DMS 273 treated with DMSO at 0.1 percent for 48 hours (cell line): ENCODE measurements at places on chromosomes 13 and 19.

DNA sequence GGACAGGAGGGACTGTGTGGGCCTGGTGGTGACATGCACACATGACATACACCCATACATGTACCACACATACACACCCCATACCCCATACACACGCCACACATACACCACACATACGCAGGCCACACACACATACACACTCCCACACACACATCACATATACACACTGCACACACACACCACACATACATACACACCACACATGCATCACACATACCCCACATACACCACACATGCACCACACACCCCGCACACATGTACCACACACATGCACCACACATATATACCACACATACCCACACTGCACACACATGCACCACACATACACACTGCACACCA, 76.5 kb upstream of the KCTD15 start:
- no peak for DNase-seq

GRCh38 chr19:45508417-45508860, 1.2 kb downstream of the VASP start:
- no peak for DNase-seq

- DNase-seq = no peak
These were observed 6.2 kb upstream of the PTBP1 start for GRCh38 chr19:791007-791566.

DNA sequence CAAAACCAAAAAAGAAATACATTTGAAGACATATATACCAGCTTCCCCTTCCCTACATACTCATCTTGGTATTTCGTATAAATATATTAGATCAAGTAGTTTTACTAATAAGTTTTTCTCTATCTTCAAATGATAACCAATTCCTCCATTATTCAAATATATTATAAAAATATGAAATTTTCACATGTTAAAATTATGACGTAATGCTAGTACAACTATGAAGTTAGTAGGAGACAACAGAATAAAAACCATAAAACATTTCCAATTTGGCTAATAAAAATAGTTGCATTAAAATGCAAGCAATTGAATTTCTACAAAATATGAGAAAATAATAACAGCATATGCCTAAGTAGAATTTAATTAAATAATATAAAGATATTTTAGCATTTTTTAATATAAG, 501.8 kb upstream of the SLITRK5 start:
- DNase-seq = no peak

DNA sequence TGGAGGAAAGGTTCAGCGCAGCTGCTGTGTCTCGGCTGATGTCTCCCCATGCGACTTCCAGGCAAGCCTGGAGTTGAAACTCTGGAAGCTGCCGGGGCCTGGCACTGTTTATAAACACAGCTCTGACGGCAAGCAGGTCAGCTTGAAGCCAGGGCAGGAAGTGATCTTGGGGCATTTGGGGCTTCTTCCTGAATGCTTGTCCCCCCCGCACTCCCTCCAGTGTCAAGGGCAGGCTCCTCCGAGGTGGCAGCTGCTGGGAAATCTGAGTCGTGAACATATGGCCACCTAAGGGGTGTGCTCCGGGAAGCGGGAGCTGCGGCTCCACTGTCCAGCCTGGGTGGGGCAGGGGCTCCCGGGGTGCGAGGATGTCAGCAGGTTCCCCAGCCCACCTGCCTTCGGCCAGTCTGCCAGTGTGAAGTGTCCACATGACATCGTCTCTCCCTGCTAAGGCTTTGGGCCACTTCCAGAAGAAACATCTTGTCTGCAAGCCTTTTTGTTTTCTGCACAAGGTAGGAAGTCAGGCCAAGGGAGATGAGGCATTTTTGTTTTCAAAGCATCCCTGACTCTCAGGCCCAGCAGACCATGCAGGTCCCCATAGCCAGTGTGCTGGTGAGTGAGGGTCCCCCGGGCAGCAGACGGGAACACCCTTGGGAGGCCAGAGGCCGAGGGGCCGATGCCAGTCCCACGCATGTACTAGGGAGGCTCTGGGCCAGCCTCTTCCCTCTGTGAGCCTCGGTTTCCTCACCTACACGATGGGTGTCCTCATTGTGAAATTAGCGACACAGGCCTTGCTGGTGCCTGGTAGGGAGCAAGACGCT, 2.7 kb downstream of the PIAS4 start:
- DNase-seq = peak; percentile 64

DNA sequence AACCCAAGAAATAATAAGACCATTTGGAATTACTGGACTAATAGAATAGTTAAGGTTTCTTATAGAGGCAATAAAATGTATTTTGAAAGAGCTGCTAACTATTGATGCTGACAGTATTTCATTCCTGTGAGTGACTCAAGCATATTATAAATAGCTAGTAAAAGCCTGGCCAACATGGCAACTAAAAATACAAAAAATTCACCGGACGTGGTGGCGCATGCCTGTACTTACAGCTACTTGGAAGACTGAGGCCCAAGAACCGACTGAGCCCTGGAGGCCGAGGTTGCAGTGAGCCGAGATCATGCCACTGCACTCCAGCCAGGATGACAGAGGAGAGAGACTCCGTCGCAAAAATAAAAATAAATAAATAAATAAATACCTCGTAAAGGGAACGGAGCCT, 5.4 kb upstream of the ICAM3 start:
- no peak for DNase-seq

DNA sequence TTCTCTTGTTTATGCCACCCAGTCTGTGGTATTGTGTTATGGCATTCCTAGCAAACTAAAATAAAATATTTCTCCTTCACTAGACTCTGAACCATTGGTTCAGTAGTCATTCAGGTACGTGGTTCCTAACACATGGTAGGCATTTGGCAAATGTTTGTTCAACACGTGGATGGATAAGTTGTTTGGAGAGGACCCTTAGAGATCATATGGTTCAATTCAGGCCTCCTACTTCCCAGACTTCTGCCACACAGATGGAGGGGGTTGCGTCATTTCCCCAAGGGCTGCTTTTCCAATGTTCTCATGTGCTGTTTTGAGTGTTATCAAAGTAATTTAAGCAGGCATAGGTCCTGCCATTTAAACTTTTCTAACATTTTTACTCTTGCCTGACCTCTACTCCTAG, 6.7 kb downstream of the CXCL17 start:
- peak; percentile 92 for DNase-seq

DNA sequence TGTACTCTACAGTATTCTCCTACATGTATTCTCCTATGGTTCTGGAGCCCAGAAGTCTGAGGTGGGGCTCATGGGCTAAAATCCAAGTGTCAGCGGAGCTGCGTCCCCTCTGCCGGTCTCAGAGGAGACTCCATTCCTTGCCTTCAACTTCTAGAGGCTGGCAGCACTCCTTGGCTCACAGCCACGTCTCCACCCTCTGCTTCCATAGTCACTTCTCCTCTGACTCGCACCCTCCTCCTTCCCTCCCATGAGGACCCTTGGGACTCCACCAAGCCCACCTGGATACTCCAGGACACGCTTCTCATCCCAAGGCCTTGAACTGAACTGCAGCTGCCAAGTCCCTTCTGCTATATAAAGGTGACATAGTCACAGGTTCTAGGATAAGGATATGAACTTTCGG, 27.8 kb downstream of the DHRS12 start:
- no peak for DNase-seq

DNA sequence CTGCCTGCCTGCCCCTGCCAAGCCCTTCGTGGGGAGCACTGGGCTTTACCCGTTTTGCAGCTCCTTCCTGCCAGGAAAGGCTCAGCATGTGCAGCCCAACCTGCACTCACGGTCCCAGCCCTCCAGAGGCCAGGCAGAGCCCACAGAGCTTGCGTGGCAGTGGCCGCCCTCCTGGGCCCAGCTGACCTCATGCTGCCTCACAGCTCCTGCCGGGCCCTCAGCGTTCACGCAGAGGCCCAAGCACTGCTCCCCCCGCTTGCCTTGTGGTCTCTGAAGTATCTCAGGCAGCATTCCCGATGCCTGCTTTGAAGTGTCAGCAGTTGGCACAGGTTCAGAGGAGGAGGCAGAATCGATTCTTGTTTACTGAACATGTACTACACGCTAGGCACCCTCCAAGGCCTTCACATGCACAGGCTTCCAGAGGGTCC, 32.5 kb downstream of the CAPN12 start:
- no peak for DNase-seq

- DNase-seq = no peak
These were observed 15.0 kb upstream of the ALOX5AP start for GRCh38 chr13:30720172-30720869.

- DNase-seq = no peak
These were observed 371.6 kb upstream of the OBI1 start for GRCh38 chr13:79030513-79030912.

DNA sequence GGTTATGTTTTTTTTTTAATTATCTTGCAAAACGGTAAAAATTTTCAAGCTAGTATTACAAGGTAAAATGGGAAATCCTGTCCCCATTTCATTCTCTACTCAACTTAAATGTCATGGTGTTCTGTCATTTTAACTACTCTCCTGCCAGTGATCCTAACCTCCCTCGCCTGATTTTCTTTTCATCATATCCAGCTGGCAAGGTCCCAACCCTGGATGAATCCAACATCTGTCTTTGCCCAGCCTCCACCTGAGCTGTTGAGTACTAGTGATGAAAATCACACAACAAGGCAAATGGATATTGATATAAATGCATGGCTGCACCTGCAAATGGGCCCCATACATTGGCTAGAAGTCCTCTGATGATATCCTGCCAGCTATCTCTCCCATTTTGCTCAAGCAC, 6.9 kb upstream of the CDK8 start:
- DNase-seq = no peak

GRCh38 chr13:34064456-34065205, 246.7 kb downstream of the RFC3 start:
- no peak for DNase-seq

DNA sequence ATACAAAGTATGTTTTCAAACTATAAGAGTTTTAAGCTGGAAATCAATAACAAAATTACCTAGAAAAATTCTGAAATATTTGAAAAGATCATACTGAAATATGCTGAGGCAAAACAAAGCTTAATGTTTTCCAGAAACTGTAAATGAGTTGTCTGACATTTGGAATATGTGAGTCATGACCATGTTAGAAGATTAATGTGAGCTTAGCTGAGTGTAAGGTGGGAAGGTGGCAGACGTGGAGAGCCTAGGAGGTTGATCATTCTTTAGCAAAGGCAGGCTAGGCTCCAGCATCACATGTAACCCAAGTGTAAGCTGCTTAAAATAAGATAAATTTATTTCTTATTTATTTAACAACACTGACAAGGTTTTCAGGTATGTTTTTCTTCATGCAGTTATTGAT, 2086.1 kb upstream of the PCDH20 start:
- no peak for DNase-seq

DNA sequence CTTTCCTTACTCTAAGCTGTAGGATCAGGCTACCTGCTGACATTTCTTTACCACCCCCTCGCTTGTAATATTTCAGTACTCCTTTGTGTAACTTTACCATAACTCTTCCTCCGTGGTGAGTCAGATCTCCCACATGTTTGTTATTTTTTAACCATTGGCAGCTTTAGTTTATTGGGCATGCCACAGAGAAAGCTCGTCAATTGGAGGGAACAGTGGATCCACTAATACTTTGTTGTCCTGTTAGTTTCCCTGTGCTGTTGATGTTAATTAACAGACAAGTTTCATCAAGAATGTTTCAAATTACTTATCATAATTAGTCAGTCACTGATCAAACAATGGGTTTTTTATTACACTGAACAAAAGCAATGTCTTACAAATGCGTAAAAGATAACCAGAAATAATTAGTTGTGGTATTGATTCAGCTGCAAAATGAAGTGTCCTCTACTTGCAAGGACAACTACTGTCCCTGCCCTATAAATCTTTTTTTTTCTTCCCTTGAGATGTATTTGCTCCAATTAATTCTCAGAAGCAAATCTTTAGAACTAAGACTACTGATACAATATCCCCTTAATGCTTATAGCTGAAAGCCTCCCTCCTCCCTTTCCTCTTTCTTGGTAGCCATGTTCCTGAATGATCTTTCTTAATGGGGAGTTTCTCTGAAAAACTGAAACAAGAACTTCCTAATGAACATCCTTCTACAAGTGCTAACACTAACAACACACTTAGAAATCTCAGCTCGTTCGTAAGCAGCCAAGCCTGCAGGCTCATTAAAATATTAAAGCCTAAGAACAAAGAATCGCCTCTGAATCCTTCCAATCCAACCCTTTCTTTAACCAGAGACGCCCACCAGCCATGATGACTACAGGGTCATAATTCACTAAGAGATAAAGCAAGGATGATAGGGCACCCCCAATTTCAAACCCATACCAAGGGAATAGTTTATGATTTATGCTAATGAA, 22.2 kb downstream of the EFNB2 start:
- DNase-seq = no peak

- no peak for DNase-seq
These were observed 169.1 kb downstream of the KCTD12 start for GRCh38 chr13:76717092-76717491.

DNA sequence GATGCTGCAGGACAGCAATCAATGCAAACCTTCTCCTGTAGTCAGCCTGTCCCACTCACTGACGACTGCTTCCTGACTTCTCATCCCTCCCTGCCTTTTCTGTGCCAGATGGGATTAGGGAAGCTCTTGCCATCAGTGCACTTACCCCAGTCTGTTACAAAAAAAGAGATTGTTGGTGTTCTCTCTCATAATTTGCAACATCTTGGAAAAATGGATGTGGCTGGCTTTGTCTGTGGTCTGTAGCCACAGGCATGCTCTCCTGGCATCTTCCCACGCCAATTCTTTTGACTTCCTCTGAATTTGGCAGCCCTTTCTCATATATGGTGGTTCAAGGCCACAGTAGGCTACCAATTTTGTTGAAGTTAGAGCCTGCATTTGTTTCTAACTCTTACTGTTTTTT, 11.6 kb upstream of the HTR2A start:
- no peak for DNase-seq

DNA sequence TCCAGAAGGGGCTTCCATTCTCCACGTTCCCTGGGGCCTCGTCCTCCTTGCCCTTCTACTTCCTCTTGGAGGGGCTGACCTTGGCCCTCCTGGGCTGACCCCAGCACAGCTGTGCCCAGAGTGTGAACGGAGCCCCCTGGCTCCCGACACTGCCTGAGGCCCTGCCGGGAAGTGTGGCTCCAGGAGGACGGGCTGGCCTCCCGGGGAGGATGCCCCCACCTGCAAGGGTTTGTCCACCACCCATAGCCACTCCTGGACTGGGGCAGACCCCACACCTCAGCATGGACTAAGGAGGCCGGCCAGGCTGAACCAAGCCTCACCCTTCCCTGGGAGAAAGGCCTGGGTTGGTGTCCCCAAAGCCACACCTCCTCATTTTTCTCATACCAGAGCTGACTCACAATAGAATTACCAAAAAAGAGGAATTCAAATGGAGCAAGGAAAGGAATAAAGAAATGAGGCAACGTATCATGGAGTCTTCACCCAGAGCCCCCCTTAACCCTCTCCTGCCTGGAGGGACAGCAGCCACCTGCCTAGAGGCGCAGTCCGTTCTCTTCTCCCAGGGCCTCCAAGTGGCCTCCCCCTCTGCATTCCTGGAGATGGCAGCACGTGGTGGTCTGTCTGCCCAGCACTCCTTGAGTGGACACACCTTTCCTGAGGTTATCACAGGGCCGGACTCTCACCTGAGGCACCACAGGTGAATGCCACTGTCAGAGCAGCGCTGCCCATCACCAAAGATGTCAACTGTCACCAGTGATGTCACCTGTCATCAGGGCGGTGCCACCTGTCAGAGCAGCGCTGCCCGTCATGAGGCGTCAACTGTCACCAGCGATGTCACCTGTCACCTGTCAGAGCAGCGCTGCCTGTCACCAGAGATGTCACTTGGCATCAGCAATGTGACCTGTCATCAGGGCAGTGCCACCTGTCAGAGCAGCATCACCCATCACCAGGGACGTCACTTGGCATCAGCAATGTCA, 3.1 kb upstream of the C13orf46 start:
- no peak for DNase-seq

- no peak for DNase-seq
These were observed 491.0 kb downstream of the FGF9 start for GRCh38 chr13:22161871-22162270.
